ENCODE measurements at places on chromosomes 2 and 18.

- no peak for DNase-seq
Measured at GRCh38 chr2:68658266-68658665, 14.9 kb downstream of the PROKR1 start.

- DNase-seq = no peak
Measured at GRCh38 chr2:20781656-20782265, 41.1 kb downstream of the LDAH start.

DNA sequence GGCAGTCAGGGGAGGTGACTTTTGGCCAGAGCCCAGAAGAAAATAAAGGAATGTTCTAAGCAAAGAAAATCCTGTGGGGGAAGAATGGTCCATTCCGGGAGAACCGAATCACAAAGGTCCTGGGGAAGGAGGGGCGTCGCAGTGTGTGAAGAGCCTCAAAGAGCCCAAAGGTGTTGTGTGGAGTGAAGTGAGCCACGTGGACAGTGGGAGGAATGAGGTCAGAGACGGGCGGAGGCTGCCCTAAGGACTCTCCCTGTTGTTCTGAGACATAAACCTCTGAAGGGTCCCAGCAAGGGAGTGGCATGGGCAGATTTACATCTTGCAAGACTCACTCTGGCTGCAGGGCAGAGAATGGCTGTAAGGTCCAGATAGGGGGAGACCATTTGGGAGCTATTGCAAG lies 91.3 kb upstream of the SEC11C start:
- DNase-seq = no peak

DNA sequence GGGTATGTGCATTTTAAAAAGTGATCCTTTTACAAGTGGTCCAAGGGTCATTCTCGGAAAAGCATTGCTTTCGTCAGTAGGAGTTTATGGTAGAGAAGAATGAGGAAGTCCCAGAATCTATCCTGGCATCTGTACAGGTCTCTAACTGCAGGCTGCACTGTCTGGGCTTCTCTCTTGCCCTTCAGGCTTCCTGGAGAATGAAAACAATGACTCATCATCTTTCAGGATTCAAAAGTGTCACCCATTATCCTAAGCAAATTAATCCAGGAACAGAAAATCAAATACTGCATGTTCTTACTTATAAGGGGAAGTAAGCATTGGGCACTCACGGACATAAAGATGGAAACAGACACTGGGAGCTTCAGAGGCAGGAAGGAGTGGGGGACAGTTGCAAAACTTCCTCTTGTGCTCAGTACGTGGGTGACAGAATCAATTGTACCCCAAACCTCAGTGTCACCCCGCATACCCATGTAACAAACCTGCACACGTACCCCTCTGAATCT lies 60.2 kb upstream of the TXNDC2 start:
- no peak for DNase-seq

GRCh38 chr2:160201849-160202539 lies 1.9 kb upstream of the ITGB6 start:
- no peak for DNase-seq

DNA sequence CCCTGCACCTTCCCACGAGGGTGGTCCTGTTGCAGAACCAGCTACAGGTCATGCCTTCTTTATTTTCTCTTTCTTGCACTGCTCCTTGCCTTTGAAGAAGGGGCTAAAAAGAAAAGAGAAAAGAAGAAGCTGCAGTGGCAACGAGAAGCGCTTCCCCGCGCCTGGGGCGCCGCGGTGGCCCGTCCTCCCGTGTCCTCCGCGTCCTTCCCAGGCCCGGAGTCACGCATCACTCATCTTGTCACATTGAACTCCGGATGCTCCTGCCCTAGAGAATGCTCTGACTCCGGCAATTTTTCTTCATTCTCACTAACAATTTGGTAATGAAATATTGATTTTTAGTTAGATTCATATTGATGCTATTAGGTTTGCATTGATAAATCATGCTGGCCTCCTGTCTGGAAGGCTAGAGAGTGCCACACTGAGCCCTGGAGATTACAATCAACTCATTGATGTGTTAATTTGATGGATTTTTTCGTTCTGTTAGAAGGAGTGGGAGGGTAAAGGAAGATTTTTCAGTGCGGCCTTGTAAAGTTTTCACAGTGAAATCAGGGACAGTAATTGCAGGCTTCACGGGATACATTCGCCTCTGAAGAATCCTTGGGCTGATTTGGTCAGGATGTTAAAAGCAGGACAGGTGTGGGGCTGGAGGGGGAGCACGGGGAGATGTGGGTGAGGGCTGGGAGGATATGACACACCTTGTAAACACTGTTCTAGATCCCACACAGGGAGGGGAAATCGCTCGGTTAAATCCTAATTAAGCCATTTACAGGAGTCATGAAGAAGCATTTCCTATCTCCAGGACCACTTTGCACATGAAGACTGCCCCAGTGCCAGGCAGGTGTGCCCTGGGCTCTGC lies 349.3 kb downstream of the ZNF516 start:
- DNase-seq = no peak

DNA sequence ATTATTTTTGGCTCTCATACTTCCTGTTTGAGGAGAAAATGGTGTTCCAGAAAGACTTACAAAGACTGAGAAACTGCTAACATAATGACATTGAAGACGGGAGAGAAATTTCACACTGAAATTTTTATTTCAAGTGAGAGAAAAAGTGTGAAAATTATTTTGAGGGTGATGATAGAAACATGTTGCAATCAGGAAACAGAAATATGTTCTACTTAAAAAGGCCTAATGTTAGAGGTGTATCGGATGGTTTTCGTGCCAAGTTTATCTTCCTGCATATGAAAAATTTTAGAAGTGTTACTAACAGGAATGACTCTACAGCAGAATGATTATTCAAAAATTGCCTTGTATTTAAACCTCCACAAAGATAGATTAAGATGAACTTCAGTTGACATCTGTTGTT lies 50.5 kb downstream of the KCNE4 start:
- no peak for DNase-seq

- DNase-seq = no peak
Measured at GRCh38 chr2:168427451-168427850, 28.6 kb upstream of the CERS6 start.

DNA sequence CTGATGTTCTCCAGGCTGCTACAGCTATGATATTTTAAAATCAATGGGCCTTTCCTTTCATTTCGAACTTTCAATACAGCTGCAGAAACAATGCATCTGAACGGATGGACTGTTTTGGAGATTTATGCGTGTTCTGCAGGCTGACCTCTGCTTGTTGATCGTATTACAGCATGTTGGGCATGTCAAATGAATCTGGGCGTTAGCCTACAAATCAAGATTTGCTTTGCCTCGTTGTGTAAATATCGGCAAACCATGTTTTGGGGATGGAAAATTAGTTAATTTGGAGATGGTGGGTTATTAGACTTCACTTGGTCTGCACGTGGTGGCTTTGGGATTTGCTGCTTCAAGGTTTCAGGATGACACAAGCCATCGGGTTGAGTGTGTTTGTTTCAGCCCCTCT lies 129.3 kb downstream of the AGAP1 start:
- no peak for DNase-seq

GRCh38 chr18:73942956-73943355 lies 204.7 kb downstream of the FBXO15 start:
- DNase-seq = no peak

DNA sequence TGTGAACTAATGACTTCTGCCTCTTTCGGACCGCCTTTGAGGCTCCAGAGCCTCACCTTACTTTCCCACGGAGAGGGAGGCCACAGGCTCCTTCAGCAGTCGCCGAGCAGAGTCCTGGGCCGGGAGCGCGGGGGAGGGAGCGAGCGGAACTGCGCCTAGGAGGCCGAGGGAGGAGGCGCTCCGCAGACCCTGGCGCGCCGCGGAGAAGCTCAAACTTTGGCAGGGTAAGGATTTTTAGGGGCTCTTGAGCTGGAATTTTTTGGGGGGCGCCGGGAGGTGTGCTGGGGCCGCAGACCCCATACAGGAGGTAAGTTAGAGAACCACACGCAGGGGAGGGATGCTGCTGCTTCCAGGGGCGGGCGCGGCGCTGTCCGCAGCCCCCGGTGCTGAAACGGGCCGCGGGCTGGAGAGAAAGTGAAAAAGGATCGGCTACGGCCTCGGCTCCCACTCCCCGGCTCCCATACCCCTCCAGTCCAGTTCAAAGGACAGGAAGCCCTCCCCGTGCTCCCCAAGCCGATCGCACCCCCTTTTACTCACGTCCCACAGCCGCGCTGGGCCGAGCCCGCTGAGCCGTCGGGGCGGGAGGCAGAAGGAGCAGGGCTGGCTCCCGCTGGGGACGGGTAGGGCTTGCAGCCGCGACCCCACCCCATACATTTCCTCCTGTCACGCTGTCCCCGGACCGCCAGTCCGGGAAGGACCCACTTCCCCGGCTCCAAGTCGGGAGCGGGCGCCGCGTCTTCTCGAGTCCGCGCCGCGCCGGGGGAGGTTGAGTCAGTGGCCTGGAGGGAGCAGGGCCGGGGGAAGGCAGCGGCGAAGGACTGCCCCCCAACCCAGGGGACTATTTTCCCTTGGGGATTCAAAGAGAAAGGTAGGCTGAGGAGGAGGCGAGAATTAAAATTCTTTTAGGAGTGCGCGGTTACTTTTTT lies at the start of gene CNGA3:
Gene CNGA3, plus strand, starts transcription at position 146 of the 926 bp plus-strand sequence. CDS start 23,520 bp downstream, outside the sequence.
- DNase-seq = no peak

DNA sequence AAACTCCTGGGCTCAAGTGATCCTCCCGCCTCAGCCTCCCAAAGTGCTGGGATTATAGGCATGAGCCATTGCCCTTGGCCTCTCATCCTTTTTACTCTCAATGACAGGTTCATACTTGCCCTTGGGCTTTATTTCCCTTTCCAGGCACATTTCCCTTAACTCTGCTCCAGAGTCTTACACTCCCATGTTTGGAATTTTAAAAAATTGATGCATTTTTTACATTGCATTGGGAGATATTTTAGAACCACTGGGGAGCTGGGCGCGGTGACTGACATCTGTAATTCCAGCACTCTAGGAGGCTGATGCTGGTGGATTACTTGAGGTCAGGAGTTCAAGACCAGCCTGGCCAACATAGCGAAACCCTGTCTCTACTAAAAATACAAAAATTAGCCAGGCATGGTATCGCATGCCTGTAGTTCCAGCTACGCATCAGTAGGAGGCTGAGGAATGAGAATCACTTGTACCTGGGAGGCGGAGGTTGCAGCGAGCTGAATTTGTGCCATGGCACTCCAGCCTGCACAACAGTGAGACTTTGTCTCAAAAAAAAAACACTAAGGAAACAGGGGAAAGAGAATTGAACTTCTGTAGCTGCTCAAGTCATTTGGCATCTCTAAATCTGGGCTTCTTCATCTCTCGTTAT lies 18.2 kb downstream of the TGIF1 start:
- no peak for DNase-seq

DNA sequence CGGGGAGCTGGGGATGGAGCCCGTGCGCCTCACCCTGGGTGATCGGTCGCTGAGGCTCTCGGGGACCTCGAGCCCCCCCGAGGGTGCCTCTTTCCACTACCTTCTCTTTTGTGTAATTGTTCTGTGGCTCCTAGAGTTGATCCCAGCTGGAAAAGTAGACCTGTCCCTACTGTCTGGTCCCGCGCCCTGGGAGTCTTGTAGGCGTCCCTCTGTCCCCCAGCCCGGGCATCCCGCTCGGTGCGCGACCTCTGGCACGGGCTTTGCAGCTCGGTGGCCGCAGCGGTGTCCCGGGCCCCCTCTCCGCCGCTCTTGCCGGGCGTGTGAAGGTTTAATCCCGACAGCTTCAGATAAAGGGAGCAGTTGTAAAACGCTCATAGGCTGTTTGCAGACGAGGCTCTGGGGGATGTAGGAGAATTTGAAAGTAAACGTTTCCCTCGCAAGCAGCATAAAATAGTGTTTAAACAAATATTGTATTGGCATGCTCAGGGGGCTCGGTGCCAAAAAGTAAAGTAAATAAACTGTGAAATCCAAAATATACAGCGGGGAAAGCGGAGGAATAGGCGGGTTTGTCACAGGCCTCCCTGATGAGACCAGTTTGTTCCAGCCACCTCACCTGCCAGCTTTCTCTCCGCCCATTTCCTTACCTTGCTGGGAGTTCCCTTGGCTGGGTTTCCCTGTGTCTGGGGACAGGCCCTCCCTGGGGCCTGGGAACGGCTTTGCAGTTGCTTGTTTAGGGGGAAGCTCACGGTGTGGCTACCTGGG lies 1.9 kb downstream of the GLI2 start:
- DNase-seq = no peak

- DNase-seq = no peak
Measured at GRCh38 chr2:146579147-146579930, 1265.5 kb upstream of the ACVR2A start.

DNA sequence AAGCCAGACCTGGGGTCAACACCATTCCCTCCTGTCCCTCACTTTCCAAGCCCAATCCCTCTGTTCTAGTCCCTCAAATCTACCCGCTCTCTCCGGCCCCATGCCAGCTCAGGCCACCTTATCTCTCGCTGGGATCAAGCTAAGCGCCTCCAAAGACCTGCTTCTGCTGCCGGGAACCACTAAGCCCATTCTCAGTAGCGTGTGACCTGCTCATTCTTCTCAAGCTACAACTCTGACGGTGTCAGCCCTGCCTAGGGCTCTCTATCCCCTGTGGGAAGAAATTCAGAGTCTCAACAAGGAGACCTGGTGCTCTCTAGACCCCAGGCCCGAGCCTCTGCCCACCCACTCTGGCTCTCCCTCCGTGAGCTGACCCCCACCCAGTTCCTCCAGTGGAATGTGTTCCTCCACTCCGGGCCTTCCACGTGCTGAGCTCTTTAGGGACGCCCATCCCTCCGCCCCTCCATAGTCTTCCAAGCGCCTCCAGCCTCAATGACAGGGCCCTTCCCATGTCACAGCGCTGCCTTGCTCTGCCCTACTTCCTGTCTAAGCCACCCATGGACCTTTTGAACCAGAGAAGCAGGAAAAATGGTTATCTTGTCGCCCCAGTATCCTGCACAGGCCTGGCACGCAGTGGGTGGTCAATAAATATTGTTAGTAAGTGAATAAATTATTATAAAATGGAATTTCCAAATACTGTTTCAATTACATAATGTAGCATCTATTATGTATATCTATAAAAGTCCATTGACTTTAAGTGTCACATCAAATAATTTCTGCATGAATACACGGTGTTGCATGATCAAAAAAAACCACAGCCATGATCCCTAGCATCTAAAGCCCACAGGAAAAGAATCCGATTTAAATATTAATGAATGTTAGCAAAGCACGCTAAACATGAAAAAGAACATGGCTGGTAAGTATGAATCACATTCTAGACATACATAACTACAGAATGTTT lies 127.6 kb downstream of the ZNF516 start:
- DNase-seq = no peak

DNA sequence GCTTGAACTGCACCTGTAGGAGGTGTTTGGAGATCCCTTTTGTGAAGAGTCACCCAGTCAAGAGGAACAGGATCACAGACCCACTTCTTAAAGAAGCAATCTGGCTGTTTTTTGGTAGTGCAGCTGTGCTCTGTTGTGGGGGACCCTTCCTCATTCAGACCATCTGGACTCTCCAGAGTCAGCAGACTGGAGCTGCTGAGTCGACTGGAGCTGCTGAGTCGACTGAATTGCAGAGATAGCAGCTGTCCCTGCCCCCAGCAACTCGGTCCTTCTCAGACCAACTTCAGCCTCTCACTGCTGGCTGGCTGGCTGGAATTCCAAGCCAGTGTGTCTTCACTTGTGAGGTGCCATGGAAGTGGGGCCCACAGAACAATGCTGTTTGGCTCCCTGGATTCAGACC lies 56.8 kb downstream of the GTF3C3 start:
- DNase-seq = no peak
